H9 (cell line): ENCODE measurements at places on chromosomes 3 and 15.

DNA sequence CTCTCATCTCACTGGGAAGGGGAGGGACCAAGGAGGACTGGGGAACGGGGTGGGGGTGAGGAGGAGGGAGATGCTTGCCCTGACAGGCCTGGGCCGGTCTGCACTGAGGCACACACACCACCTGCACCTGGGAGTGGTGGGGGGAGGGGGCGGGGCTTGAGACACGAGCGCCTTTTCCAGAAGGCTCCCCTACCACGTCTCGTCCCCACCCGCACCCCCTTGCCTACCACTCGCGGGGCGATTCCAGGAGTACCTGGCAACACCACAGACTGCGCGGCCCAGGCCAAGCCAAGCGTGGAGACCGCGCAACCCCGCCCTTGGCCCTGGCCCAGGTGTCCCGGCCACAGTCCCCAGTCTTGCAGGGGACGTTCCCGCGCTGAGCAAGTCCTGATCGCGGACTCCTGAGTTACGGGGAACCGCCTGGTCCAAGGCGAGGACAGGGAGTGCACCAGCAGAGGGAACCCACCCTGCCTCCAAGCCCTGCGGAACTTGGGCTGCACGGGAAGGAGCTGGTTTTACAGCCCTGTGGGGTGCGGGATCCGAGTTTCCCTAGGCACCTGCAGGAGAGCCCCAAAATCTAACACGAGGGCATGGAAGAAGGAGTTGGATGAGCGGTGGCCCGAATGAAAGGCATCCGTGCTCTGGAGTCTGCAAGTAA, 68.1 kb upstream of the SH3GL3 start:
- DNase-seq = peak; percentile 67

GRCh38 chr15:71526060-71526820, 284.1 kb upstream of the NR2E3 start:
- no peak for DNase-seq

- no peak for DNase-seq
Measured at GRCh38 chr3:42668793-42669217, 15.3 kb downstream of the ZBTB47 start.

GRCh38 chr3:158701420-158702065, 29.1 kb upstream of the LXN start:
- no peak for DNase-seq

DNA sequence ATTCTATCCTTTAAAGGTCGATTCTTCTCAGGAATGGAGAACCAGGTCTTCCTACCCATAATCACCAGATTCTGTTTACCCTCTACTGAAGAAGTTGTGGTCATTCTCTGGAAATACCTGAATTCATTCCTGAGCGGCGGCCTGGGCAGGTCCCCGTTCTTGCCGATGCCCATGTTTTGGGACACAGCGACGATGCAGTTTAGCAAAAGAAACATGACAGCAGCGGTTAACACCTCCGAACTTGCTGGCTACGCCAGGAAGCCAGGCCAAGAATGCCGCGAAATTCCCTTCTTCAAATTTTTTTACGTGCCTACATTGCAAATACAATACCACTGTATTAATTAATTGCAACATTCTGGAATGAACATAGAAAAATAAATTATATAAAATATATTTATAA, 1.4 kb downstream of the DHFR2 start:
- no peak for DNase-seq

- DNase-seq = no peak
Measured at GRCh38 chr3:187781001-187781400, 35.7 kb upstream of the BCL6 start.

DNA sequence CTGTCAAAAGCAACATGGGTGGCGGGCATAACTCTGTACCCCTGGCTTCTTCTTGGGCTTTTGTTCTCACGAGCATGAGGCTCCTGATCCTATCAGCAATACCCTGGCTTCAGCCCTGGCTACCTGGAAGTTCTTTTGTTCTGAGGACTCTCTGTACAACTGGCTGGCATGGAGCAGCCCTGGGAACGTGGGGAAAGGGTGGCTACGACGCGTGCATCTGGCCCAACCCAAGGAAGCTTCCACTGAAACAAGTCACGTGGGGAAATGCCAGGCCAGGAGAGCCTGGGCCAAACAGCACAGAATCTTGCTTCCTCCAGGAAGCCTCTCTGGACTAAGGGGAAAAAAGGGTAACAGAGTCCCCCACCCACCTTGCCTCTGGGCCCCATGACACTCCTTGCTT, 22.7 kb upstream of the ATP2B2 start:
- DNase-seq = no peak

- no peak for DNase-seq
Measured at GRCh38 chr3:146747928-146748327, 142.8 kb upstream of the PLSCR5 start.

- no peak for DNase-seq
Measured at GRCh38 chr3:73580343-73580742, 44.4 kb downstream of the PDZRN3 start.

- no peak for DNase-seq
Measured at GRCh38 chr15:70962084-70962483, 69.5 kb downstream of the LRRC49 start.

DNA sequence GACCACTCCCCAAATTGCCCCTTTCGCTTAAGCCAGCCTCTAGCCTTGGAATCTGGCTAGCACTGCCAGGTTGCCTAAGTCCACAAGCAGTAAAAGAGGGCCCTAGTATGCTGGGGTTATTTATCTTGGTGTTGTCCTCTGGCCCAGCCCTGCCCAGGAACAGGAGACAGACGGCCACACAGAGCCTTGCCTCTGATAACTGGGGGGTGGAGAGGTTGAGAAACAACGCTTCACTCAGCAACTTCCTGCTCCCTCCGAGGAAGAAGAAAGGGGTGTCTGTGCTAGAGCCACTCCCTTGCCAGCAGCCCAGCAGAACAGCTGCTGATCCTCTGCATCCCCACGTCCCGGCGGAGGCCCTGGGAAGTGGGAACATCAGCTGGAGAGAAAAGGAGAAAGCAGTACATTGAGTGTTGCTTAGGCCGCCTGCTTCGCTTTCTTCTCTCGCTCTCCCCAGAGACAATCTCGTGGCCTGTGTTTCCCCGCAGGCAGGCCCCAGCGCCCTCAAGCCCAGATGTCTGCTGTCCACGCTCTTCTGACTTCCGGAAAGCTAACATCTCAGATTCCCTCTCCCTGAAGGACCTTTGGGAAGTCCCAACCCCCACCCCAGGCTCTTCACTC, 22.6 kb upstream of the C3orf70 start:
- DNase-seq = peak; percentile 52

DNA sequence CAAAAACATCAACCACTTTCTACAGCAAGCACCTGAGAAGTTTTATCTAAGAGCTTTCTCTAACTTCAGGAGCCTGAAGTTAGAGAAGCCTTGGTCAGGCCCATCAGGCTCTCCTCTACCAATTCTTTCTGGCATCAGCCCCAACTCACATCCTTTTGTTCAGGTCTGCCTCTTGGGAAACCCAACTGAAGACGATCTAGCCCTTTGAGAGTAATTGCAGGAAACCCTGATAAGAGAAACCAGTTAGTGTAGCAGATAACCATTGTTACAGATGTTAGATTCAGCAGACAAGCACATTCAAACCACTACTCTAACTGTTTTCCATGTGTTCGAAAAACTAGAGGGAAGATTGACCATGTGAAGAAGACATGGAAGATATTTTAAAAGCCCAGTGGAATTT, 27.0 kb upstream of the DYNC1LI1 start:
- DNase-seq = no peak

- no peak for DNase-seq
Measured at GRCh38 chr3:196661400-196661799, 21.9 kb downstream of the NRROS start.

DNA sequence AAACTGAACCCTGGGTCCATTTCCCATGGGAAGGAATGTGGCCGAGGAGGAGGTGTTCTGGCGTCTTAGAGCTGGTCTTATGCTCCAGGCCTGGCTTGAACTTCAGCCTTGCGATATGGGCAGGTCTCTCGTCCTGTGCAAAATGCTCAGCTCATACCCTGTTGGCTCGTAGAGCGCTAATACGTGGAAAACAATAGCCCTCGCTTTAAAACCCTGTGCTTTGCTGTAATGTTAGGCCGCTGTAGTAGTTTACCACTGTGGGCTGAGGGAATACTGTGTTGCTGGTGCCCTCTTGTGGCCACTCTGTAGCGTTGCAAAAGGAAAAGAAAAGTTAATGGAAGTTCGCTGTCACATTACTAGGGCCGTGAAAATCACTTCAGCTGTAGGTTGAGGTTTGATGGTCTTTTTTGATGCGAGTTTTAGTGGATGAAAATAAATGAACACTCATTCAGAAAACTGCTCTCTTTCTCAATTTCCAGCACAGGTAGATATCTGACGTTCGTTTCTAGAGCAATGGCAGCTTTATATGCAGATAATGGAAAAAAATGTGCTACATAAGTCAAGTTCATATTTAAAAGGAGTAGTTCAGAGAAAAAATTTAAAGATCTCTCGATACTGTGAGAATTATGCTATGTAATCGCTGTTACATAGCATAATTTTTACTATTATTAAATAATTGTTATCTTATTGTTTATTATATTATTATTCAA, 92.9 kb downstream of the MCTP2 start:
- DNase-seq = peak; percentile 67

DNA sequence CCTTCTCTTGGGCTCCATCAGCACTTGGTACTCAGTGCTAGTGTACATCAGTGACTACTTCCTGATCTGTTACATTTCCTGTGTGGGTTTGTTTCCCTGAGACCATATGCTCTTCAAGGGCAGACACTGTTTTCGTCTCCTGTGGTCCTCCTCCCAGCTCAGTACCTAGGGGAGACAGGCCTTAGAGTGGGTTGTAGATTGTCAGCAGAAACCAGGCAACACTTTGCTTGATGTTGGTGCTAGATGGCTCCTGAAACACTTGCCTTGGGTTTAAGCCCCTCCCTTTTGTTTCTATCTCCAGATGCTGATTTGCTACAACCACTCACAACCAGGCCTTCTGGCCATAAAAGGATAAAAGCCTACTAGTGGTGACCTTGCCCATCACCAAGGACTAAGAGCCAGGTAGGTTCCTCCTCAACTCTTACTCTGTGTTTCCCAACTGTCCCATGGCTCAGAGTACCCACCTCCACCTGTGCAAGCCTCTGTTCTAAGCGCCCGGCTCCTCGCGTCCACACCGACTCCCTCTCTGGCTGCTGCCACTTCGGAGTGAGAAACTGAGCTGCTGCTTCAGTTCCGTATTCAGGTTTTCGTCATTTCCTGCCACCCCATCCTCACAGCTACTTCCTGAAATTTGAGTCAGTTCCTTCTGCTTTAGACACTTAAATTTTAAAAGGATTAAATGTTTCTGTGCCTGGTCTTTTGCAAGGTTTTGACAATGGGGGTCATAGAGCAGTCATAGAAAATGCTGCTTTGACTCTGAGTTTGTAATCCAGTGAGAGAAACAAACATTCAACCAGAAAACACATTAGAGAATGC, at the start of gene HCLS1:
TSS of gene HCLS1 (minus strand) at position 548 of the 816 bp plus-strand sequence. CDS start 2,556 bp downstream, outside the sequence.
- no peak for DNase-seq

DNA sequence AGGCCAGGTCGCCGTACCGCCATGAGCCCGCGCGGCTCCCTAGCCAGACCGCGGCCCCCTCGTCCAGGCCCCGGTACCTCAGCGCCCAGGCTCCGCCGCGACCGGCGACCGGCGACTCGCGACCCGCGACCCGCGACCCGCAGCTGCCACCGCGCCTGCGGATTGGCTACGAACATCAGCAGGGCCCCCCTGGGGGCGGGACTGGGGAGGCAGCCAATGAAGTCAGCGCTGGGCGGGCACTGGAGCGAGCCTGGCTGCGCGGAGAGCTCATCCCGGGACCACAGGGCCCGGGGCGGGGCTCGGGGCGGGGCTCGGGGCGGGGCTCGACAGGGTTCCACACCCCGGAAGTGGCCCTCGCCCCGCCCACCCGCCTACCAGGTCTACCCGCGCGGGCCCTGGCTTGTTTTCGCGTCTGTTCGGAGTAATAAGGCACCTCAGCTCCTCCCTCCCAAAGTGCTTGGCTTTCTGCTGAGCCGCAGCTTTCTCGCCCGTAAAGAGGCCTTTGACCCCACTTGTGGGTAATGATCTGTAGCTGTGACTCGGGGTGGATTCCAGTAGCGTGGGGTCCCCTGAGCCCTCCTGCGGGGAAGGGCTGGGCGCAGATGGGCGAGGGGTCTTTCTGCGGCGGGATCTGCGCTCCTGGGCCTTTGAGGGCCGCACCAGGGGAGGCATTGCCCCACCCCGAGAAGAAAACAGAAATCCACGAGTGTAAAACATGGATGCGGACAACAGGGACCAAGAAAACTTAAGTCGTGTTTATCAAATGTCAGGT, at the start of gene LYSMD4:
TSS of gene LYSMD4 (minus strand) at position 170 of the 772 bp plus-strand sequence. CDS start 1,438 bp downstream, outside the sequence.
- peak; percentile 98 for DNase-seq

- DNase-seq = no peak
Measured at GRCh38 chr15:48642795-48643194, 2.7 kb downstream of the FBN1 start.

DNA sequence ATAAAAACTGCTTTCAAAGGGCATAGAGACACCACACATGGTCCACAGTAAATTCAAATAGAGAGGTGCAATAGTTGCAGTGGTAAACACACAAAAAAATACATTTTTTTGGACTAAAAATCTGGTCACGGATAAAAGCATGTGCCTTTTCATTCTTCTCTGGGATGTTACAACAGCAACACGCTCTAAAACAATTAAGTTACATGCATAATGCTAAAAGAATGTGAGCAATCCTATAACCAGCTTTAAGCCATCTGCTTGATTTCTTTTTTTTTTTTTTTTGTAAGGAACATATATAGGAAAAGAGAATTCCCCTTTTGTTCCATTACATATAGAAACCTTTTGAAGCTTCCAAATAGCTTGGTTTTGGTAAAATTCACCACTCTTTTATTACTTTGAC, 20.0 kb downstream of the WNT5A start:
- no peak for DNase-seq

DNA sequence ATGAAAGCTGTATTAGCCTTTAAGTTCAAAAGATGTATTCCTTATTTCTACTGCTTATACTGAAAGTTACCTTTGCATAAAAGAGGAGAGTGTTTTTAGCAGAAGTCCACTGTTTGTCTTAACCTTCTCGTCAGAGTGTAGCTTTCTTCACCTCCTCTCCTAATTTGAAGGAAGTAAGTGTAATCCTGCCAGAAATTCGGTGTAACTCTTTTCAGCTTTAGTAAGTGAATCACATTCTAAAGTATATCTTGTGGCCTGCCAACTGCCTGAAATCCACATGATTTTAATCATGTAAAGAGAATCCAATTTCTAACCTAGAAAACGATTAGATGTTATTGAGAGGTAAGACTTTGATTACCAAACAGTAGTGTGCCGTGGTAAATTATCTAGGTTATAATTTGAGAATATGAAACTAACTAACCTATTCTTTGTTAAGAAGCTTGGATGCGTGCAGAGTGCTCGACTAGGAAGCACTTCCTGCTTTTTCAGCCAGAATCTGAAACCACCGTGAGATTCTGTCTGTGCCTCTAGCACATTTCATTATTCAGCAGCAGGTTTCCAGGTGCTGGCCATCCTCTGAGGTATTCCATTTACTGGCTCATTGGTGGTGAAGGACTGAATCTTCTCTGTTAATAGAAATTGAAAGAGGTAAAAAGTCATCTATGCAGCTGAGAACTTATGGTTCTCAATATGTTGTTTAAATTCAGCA, 7.5 kb downstream of the GYG1 start:
- no peak for DNase-seq

- DNase-seq = no peak
Measured at GRCh38 chr3:108221393-108221792, 831 bp downstream of the IFT57 start.

GRCh38 chr3:62057339-62058047, 315.9 kb downstream of the FEZF2 start:
- DNase-seq = no peak

GRCh38 chr3:3069723-3070122, 40.5 kb downstream of the IL5RA start:
- no peak for DNase-seq

GRCh38 chr15:25810631-25811091, 52.5 kb downstream of the ATP10A start:
- DNase-seq = no peak

GRCh38 chr3:8343058-8343457, 158.6 kb upstream of the LMCD1 start:
- DNase-seq = no peak

GRCh38 chr15:52099651-52100272, 12.8 kb downstream of the BCL2L10 start:
- DNase-seq = no peak
